Activated CD8-positive, alpha-beta memory T cell treated with anti-CD3 and anti-CD28 coated beads for 1 hour (primary cell): ENCODE measurements at places on chromosomes 1 and 21.

DNA sequence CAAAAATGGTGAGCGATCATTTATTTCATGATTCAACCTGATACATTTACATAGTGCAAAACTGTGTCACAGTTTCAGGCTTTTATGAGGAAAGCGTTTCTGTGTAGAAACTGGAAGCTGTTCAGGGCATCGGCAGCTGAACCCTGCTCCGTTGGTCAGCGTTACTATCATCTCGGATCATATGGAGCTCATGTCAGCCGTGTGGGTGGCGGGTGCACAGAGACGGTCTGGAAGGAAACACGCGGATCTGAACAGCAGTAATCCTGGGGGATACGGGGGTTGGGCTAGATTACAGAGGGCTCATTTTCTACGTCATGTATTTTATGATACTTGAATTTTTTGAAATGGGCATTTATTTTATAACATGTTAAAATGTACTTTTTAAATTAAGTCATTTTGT, 15.1 kb downstream of the C1orf174 start:
- DNase-seq = no peak

DNA sequence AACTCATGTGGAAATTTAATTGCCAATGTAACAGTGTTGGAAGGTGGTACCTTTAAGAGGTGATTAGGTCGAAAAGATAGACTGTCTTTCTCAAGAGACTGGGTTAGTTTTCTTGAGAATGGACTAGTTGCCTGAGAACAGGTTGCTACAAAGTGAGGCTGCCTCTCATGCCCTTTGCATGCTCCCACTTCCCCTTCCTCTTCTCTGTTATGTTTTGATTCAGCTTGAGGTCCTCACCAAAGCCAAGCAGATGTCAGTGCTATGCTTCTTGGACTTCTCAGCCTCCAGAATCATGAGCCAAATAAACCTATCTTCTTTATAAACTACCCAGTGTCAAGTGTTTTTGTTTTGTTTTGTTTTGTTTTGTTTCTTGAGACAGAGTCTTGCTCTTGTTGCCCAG, 187.0 kb upstream of the RUNX1 start:
- no peak for DNase-seq

DNA sequence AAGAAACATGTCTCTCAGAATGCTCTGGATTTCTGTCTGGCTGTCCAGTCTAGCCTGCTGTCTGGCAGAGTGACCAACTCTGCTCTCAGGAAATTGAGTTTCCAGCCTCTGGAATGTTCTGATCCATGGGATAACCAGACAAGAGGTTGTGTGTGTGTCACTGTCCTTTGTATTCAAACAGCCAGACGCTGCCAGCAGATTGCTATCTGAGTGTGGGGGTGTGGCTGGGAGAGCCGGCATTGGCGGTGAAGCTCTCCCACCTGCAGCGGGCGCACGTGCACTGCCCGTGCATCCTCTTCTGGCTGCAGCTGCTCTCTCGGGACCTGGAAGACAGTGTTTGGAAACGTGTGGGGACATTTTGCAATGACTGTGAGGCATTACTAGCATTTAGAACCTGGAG, 26.1 kb downstream of the PKP1 start:
- DNase-seq = no peak

DNA sequence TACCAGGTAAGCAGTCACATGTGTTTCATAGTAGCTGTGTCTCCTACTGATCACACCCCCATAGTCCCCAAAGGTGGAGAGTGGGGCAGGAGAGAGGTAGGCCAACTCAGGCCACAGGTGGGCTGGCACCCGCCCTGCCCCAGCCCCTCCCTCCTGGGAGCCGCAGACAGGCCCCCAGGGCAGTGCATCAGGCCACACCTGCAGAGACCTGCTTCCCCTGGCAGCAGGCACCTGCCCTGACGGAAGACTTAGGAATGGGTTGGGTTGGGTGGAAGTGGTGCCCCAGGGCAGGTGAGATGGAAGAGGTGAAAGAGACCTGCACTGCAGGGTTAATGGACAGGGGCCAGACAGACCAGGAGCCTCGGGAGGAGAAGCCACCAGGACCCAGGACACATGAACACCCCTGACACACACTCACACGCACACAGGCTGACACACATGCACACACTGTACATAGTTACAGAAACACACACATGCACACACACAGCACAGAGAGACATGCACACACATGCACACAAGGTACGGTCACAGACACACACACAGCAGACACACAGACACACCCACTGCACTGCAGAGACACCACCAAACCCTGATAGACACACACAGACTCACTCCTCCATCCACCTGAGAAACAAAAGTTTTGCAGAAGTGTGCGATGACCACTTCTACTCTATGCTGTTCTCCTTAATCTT, 1.7 kb upstream of the COL18A1 start:
- DNase-seq = no peak

GRCh38 chr1:22137004-22137720, 5.7 kb downstream of the WNT4 start:
- no peak for DNase-seq

GRCh38 chr1:157090771-157091170, 8.8 kb downstream of the ETV3L start:
- no peak for DNase-seq

DNA sequence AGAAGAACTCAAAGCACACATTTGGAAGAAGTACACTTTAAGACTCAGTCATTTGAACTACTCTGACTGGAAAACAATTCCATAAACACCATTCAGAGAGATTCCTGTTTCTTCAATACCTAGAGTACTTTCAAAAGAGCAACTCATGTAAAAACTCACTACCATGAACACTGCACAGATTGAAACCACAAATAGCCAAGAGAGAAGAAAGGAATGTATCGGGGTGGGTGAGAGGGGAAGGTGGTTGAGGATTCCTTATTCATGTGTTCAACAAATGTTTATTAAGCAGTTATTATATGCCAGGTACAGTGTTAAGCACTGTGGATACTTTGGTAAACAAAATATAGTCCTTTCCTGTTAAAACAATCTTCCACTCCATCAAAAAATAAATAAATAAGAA, 64.7 kb downstream of the NRIP1 start:
- DNase-seq = no peak

- no peak for DNase-seq
These were observed 54.2 kb downstream of the BTBD8 start for GRCh38 chr1:92134331-92134730.

DNA sequence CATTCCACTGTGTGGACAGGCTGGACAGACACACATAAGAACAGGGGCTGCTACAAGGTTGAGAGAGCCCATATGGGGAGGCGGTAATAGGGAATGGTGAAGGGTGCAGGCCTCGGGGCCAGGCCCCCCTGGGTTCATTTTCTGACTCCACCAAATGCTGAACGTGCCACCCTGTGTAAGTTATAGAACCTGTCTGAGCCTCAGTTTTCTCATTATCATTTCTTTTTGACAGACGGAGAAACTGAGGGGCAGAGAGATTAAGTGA, 569.5 kb downstream of the PTPRU start:
- no peak for DNase-seq

- DNase-seq = no peak
These were observed 73.4 kb downstream of the BACE2 start for GRCh38 chr21:41241341-41241740.

GRCh38 chr1:33918368-33918767, 54.5 kb downstream of the HMGB4 start:
- DNase-seq = no peak

DNA sequence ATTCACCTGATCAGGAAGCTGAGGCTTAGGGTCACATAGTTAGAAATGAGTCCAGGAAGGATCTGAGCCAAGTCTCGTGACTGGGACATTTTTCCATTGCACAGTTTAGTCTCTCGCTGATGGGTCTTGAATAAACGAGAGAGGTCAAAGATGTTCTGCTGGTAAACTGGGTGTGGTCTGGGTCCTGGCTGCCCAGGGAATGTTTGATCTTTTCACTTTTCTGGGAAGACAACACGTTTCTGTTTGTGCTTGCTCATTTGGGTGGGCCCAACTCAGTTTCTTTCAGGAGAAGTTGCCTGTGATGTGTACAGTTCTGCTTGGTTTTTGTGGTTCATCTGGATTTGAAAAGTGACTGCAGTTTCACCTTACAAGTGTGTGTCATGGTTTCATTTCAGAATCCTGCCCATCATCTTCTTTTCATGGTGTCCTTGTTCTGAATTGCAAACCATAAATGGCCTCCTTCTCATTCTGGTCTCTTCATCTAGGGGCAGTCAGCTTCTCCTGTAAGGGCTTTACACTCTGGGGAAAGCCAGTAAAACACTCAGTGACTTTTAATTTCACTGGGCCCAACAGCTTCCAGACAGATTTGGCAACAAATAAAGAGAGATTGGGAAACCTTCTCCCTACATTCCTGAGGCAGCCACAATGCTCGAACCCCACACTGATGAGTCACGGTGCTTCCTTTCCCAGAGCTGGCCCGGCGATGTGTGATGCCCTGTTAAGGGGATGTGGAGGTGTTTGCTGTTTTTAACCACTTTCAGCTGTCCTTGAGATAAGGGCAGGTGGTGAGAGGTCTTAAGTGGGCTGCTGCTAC, 7.2 kb upstream of the TACSTD2 start:
- no peak for DNase-seq

DNA sequence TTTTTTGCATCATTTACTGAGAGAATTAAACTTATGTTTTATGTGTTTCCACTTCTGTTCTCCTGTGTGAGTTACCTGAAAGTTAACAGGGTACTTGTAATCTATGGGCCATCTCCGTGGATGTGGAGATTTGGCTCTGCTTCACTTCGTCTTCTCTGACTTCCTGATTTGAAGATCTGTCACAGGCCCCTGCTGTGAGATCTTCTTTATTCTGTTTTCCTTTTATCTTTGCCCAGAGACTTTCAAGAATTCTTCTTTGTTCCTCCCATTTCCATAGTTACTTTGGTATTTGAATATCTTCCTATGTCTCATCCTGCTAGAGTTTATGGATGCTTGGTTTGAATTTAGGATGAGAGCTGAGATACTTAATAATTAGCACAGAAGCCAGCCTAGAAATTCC, 35.4 kb upstream of the PKN2 start:
- DNase-seq = no peak

DNA sequence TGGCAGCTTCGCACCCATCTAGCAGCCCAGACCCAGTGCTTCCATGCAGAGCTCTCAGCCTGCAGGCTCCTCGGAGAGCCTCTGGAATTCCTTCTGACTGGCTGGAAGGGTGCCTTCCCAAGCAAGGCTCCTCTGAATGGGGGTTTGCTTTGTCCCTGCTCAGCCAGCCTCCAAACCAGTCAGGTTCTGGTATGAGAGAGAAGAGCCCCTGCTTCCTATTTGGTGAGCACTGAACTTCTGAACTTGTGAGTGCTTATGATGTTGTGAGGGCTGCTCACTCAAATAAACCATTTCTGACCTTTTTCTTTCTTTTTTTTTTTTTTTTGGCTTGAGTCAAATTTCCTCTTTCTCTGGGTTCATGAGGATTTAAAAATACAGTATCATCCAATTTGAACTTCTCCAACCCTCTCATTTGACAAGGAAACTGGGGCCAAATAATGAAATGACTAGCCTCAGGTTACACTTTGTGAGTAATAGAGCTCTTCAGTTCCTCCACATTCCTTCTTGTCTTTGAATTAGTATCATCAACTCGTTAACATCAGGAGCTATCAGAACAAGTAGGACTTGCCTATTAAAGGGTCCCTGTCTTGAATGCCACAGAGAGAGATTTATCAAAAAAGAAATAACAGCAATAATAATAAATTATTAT, 39.6 kb downstream of the GFI1 start:
- DNase-seq = no peak

GRCh38 chr1:201514466-201514865, 7.5 kb upstream of the CSRP1 start:
- no peak for DNase-seq

GRCh38 chr21:17709266-17709611, 96.5 kb upstream of the BTG3 start:
- DNase-seq = no peak

GRCh38 chr1:116574581-116575291, 3.9 kb upstream of the CD58 start:
- DNase-seq = peak; percentile 25

DNA sequence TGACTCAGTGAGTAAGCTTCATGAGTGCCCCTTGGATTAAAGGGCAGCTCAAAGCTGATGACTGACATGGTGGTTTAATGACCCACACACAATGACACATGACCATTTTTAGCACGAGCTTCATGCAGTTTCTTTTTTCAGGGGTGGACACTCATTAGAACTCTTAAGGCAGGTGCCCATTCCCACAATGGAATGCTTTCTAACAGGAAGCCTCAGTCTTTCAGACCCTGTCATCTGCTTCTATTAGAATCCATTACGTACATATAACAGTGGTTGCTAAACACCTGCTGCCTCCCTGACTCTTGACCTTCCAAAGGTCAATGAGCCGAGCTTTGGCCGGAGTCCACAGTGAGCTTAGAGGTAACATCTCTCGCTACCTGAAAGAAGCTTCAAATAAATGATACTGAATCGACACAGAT, 27.4 kb downstream of the AKNAD1 start:
- no peak for DNase-seq

- no peak for DNase-seq
These were observed 175.7 kb upstream of the PLXNA2 start for GRCh38 chr1:208419746-208420420.

DNA sequence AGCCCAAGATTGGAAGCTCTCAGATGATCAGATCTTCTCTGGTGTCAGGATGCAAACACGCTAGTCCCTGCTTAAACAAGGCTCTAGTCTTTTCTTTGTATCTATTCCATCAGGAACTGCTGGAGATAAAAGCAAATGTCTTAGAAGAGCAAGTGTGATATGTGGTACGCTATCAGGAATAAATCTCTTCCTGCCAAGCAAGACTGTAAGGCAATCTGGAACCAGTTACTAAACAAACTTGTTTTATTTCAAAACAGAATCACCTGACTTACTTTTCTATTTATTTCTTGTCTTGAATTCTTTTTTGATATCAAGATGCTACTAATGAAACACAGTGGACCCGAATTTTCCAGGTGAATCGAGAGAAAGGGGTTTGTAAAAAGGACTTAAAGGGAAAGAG, 139.9 kb upstream of the ZNF644 start:
- no peak for DNase-seq

DNA sequence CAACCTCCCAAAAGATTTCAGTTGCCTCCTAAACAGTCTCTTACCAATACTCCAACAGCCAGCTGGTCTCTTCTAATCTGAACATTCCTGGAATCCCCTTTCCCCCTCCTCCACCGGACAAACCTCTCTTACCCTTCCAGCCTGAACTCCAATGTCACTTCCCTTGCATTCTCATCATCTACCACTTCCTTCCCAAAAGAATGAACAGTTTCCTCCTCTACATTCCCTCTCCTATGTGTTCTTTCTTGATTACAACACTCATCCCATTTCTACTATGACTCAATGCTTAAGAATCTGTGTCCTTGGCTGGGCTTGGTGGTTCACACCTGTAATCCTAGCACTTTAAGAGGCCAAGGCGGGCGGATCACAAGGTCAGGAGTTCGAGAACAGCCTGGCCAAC, 417.1 kb downstream of the SETD4 start:
- DNase-seq = no peak

DNA sequence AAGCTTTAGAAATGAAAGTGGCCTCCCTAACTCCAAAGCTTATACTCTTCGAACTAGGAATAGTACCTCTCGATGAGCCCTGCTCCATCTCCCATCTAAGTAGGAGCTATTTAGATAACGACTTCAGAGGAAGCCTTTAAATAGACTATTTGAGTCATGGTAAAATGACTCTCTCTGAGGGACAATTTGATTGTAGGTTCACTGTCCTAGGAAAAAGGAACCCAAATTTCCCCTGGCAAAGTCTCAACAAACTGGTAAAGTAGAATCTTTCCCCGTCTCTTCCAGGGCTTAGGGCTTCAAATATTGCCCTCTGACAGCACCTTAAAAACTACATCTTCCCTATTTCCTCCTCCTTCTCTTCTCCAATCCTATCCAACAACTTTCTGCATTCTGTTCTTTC, 2.0 kb upstream of the FCER1A start:
- no peak for DNase-seq
